ENCODE measurements at places on chromosomes 4 and X.

DNA sequence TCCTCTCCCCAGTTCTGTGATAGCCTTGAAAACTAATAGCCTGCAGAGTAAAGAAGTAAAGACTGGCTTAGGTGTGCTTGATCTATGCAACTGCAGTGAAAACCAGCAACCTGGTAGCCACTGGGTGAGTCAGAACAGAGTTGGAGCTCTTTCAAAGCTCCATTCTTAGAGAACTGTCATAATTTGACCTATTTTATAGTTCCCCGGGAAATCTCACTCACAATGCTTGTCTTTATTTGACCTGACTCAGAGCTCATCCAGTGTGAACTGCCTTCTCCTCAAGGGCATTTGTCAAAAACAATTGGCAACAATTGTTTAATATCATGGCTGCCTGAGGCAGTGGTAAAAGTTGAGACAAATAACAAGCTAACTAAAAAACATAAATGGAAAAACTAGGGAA is 213.0 kb upstream of the NHS start:
- DNase-seq: no peak

DNA sequence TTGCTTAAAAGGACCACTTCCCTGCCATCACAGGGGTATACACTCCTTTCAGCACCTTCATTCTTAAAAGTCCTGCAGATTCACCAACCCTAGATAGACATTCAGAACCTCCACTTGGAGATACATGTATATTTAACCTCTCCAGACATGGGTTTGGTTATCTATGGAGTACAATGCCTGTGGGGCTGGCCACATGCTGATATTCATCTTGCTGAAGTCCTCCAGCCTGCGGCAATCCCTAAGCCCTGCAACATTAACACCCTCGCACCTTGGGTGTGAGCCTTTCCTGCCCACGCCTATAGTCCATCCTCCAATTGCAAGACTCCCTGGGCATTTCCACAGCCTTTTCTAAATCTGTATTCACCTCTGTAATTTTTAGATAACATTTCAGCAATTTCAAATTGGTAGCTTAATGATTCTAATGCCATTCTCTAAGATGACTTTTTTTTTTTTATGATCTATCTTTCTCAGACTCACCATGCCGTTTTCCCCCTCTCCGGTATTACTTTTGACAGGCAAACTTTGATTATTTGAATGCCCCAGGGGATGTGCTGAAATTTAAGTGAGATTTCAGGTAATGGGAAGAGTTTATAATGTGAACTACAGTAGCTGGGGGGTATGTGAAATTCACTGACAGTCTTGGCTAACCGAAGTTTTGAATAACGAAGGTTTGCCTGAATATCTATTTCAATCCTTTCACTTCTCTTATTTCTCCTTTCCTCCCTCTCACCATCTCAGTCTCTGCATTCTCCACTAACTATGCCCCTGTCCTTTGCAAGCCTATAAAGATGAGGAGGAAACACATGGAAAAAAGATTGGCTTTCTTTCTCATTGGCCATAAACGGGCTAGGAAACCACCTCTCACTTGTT is 24.1 kb downstream of the CCDC149 start:
- DNase-seq: no peak

- no peak for DNase-seq
Observed at GRCh38 chr4:158410272-158410671, 111.4 kb upstream of the RXFP1 start.

GRCh38 chr4:176641237-176641636 is 151.5 kb downstream of the VEGFC start:
- no peak for DNase-seq

DNA sequence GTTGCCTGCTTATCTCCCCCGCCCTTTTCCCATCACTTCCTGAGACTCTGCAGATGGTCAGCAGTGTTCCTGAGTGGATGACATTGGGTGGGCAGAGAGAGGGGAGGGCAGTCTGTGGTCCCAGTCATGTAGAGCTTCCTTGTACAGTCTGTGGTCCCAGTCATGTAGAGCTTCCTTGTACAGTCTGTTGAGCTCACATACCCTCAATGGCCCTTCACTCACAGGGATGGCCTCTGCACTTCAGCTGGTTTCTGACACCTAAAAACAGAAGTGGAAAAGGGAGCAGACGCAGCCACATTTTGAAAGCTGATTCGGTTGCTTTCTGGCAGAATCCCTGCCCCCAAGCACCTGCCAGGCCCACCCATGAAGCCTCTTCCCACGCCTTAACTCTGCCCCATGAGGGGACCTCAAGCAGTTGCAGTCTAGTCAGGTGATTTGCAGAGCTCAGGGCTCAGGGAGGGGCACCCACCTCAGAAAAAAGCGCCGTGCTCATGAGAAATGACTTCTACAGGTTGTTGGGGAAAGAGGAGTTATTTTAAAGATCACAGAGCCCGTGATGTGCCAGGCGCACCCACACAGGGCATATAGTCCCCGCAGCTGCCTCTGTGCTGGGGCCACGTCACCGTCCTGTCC is 3.6 kb upstream of the TMEM271 start:
- no peak for DNase-seq

DNA sequence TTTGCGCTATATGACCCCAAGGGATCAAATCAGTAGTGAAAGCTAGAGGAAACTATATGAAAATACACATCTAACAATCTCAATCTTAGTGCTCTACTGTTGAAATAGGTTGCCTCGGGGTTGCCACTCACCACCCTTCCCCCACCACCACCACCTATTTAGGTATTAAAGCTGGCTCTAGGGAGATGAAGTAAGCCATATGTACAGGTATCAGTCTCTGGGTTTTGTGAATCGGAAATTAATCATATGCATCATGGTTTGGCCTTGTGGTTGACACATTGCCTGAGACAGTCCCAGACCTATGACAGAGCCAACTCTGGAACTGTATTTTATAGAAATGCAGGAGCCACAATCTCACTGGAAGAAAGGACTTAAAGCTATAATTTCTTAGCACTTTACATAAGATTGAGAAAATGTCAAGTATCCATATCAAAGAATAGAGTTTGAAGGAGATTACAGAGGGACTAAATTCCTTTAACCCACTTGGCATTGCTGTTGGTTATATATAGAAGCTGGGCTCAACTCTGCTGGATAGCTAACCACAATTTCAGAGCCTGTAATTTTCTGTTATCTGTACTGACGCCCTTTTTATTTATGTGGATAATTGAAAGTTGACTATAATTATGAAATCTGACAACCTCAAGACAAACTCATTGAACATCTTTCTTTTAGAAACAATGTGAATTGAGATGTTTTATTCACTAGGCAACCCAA is 26.7 kb upstream of the BMP2K start:
- no peak for DNase-seq

DNA sequence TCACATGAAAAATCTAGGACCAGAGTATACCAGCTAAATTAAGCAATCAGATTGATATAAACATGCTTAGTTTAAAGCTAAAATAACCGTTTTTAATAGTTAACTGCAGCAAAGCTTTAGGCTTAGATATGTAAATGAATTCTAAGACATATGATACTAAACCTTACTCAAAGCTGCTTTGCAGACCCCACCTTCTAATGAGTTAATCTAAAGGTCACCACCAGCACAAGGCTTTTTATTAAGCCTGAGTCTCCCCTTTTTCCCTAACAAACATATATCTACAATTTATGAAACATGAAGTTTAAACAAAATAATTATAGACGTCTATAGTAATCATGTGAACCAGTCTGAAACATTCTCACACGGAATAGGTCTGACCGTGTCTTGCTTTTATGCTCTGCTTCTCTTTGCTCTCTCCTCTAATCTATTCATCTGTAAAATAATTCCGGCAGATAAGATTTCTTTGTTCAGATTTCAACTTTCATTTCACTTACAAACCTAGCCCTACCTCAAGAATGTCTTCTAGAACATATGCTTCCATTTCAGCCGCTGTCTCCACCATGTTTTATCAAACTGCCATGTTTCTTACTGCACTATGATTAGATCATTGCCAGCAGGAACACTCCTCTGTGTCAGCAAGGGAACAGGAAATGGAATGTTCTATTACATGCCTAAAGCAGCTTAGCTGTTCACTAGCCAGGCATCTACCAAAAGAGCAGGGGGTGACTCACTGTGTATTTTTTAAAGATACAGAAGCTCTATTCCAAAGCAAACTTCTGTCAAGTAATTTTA is 35.9 kb downstream of the ANKRD17 start:
- peak; percentile 77 for DNase-seq

- DNase-seq: no peak
Observed at GRCh38 chr4:89653012-89653411, 183.9 kb downstream of the SNCA start.

- DNase-seq: peak; percentile 5
Observed at GRCh38 chr4:81698538-81699296, 227.0 kb upstream of the RASGEF1B start.

GRCh38 chrX:3176439-3176820 is 135.2 kb downstream of the ARSF start:
- no peak for DNase-seq

- DNase-seq: no peak
Observed at GRCh38 chr4:5705647-5706320, 2.6 kb downstream of the EVC2 start.

DNA sequence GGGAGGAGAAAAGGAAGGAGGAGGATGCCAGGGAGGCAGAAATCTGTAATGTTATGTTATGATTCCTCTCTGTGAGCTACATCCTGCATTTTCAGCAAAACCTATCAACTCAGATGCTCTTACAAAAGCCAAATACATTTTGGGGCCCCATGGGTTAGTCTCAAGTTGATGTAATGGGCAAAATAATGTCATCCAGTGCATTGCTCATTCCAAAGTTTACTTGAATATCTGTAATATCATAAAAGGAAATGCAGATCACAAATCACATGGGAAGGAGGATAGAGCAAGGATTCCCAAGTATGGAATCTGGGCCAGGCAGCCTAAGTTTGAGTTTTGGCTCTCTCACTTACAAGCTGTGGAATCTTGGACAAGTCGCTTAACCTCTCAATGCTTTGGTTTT is 74.9 kb upstream of the SOD3 start:
- no peak for DNase-seq

GRCh38 chrX:40179283-40179682 is 81.5 kb upstream of the BCOR start:
- DNase-seq: no peak

DNA sequence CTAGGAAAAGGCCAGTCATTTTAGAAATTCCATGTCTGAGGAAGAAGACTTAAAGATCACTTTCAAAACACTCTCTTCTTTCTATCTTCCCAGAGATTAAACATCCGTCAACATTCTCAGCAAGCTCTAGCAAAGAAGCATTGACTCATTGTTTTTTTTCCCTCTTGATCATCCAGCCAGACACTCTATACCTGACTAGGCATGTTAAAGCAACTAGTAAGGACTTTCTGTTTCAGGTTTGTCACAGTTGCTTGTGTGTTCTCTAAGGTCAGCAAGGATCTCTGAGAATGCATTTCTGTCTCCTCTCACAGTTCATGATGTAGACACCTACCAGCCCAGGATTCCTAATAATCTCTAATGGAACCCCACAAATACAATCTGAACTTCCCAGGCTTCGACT is 112.2 kb downstream of the IL13RA2 start:
- no peak for DNase-seq

DNA sequence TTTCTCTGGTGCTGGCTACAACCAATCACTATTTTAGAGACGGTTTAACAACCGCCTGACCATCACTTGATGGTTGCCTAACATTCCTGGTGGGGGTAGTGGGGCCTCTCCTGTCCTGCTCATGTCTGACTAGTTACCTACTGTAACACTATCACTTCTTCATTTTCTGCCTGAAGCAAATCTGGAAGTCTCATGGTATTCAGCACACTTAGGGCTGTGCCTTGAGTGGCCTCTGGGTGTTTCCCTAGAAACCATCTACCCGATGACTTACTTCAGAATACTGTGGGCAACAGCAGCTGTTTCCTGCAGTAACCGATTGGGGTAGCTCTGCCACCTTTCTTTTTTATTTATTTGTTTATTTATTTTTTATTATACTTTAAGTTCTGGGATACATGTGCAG is 880.1 kb upstream of the INTU start:
- no peak for DNase-seq

GRCh38 chr4:101667348-101667747 is 123.2 kb upstream of the BANK1 start:
- DNase-seq: no peak

DNA sequence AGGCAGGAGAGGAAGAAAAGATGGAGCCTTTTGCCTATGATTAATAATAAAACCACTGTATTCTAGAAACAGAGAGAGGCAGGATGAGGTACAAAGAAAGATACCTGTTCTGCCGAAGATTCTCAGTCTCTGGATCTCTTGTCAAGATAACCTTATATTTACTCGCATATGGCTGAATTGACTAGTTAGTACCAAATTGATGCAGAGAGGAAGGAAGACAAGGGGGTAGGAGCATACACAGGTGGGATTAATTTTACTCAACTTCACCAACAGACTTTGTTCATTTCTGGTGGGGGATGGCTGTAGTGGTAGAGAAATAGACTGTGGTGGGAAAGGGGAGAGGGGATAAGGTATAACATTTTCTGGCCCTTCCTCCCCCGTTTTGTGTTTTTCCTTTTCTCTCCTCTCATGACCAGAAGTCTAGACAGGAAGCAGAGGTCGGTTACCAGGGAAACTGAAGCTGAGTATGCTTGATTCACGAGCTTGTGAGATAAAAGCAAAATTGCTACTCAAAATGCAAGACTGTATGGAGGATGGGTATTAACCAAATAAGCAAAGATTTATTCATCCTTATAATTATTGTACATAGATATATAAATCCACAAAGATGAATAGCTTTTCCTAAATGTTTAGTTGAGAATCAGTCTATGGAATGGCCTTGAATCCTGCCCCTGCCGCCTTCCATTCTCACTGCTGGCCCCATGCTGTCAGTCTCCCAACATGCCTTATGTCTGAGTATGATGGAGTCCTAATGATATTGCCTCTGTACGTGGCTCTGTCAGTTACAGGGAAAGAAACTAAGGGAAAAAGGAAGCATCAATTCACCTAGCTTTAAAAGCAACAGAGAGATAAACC is 17.8 kb upstream of the PAGE2B start:
- no peak for DNase-seq

DNA sequence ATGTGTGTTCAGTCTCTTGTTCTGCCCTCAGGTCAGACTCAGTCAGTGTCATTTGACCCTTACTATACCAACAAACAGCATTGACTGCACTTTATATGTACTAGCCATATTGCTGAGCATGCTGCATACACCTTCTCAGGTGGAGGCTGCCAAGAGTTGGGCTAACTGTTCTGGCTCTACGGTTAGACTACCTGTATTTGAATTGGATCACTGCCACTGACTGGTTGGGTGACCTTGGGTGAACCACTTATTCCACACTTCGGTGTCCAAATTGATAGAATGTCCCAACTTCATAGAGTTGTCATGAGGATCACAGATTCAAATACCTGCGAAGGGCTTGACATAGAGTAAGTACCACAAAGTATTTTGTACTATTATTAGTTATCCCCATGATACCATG is 91.2 kb upstream of the GPR50 start:
- DNase-seq: no peak

DNA sequence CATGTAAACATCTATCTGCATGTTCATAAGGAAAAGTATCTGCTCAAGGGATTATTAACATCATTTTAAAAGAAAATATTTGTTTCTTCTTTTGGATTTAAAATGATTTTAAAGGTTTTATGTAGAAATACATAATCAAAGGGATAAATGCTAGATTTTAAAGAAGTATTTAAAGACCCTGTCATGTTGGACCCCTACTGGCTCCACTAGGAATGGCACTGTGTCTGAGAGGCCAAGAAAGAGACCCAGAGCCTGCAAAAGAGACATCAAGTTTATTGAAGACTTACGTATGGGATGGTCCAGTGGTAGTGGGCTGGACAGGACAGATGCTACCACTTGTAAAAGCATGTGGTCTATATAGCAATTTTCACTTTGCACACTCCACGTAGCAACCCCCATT is 78.7 kb upstream of the PCDH18 start:
- no peak for DNase-seq

- DNase-seq: no peak
Observed at GRCh38 chr4:133095591-133095990, 53.5 kb upstream of the PCDH10 start.

- DNase-seq: no peak
Observed at GRCh38 chrX:112614640-112615039, 65.1 kb downstream of the LHFPL1 start.
